ENCODE measurements at places on chromosomes 1 and 21. TPM values are rescaled to one million over a fixed set of nuclear protein-coding genes. Genes with fewer than 3 reads are reported as not detected.

VWA5B1 gene
- total RNA-seq: not detected

ST6GALNAC3 gene
- 23.7 TPM for total RNA-seq

TNFRSF9 gene
- 0.27 TPM for total RNA-seq

RNF186 gene
- not detected for total RNA-seq

MATN1 gene
- total RNA-seq: not detected

DCDC2B gene
- total RNA-seq: not detected

H6PD gene
- 10.2 TPM for total RNA-seq

DMBX1 gene
- total RNA-seq: not detected

TRAF3IP3 gene
- not detected for total RNA-seq

LAMB3 gene
- total RNA-seq: 21.8 TPM

S100A9 gene
- total RNA-seq: 0.18 TPM

KPRP gene
- not detected for total RNA-seq

IQGAP3 gene
- 8.9 TPM for total RNA-seq

CELA2A gene
- 0.19 TPM for total RNA-seq

S100A5 gene
- not detected for total RNA-seq

UBE2U gene
- total RNA-seq: not detected

CAPN8 gene
- not detected for total RNA-seq

UTS2 gene
- total RNA-seq: not detected

VPS26C gene
- 53.3 TPM for total RNA-seq

EVA1C gene
- total RNA-seq: 31.2 TPM

KCNA2 gene
- not detected for total RNA-seq

PCBP3 gene
- total RNA-seq: 0.18 TPM

S100B gene
- not detected for total RNA-seq
